ENCODE measurements at places on chromosomes 2 and 18.

DNA sequence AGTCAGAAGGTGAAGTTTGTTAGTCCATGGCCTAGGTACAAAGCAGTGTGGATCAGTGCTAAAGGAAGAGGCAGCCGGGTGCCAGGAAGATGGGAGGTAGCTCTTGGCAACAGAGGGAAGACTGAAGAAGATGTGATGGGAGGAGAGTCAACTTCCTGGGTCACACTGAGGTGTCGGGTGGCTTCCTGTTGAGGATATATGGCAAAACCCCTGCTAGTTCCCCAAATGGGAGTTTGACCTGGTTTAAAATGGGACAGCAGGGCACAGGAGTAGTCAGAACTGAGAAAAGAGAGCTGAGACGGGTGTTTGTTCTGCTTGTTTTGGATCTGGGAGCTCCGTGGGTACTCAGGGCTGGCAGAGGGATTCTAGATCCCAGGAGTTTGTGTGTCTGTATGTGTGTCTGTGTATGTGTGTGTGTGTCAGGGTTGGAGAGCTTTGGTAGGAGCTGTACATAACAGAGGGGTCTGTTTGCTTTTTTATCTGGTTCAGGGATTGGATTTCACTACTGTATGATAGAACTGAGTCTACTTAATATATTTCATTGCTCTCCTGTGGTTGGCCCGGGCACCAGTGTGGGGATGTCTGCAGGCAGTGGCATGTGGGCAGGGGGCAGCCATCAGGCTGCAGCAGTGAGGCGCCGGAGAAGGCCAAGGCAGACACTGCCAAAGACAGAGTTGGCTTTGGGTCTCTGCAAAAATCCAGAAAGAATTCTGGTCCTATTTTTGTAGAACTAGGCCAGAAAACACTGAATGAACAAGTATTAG lies 17.1 kb downstream of the MXD1 start:
- DNase-seq = no peak

- no peak for DNase-seq
Observed at GRCh38 chr2:226639550-226639949, 160.1 kb downstream of the IRS1 start.

DNA sequence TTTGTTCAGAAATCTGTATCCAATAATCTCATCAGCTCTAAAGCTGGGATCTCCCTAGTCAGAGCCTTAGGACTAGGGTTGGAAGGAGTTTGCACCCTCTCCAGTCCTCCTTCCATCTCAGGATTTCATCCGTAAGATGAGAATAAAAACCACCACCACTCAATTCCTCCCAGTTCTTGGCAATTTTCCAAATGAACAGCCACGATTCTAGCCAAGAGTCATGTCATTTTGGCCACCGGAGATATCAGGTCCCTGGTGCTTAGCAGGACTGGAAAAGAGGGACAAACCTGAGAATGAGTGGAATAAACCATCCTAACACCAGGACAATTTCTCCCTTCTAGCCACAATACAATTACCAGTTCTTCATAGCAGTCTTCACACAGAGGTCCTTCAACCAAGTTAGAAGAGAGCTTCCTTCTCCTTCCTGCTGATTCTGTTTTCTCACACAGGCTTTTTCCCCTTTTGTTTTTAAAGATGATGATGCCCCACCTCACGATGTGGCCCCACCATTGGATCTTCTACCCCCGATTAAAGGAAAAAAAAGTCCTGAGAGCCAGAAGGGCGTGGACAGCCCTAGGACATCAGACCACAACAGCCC lies 36.2 kb downstream of the KIAA2012 start:
- no peak for DNase-seq

GRCh38 chr2:72367530-72368225 lies 220.0 kb upstream of the CYP26B1 start:
- DNase-seq = no peak

DNA sequence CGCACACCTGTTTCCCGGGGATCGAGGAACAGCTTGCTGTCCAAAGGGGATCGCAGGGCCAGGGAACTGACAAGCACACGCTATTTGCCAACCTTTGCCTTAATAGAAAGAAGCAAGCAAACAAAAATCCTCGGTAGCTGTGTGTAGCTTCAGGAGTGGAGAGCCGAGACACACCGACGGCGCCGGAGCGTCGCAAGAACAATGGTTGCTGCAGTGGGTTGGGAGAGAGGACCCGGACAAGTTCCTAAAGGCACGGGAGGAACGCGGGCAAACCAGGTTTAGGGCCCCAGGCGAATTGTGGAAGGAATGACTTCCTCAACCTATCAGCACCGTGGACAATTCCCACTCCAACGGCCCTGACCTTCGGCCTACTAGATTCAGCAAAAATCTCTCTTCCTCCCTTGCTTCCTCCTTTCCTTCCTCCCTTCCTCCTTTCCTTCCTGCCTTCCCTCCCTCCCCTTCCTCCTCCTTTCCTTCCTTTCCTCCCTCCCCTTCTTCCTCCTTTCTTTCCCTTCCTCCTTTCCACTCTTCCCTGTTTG lies 4.9 kb upstream of the NEUROD1 start:
- peak; percentile 38 for DNase-seq

- DNase-seq = no peak
Observed at GRCh38 chr2:41879235-41879916, 168.4 kb upstream of the PKDCC start.

DNA sequence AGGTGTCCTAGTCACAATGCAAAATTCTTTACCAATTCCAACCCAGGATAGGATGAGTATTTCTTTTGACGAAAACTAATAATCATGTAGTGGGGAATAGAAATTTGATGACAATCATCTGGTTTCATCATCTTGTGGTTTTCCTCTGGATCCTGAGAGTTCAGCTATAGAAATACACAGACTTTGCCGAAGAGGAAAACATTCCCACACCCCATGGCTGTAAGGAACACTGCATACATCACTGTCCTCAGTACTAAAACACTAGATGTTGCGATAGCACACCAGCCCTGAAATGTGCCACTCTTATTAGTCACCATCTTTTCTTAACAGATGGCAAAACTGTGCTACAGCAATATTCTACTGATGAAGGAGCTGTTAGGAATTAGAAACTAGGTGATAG lies 29.4 kb downstream of the CERKL start:
- DNase-seq = no peak

DNA sequence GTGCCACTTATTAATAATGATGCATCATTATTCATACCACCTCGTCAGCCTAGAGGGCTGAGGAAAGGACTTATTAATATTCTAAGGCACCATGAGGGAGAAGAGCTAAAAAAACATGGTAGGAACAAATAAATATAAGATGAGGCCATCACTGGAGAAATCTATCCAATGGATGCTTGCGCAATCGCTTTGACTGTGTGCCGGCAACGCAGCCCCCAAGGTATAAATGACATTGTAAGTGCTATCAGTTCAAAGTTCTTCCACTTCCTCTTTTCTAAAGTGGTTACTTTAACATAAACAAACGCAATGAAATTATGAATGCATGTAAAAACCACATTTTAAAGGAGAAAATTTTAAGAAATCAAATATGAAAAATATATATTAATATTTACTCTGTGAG lies 164.6 kb downstream of the EIPR1 start:
- DNase-seq = no peak

DNA sequence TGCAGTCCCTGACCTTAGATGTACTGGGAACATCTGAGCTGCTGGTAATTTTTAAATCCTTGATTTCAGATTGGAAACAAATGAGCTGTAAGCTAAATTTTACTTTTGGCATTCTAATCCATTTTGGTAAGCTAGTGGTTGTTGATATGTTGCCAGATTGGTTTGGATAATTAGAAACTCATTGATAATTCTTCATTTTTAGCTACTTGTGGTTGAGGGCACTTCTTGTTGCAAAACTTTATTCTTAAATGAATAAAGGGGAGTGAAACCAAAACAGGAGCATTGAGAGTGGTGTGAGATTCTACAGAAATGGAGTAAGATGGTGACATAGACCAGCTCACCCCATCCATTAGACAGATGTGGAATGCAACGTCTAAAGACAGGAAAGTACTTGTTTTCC lies 64.5 kb downstream of the ITGB1BP1 start:
- no peak for DNase-seq

- DNase-seq = no peak
Observed at GRCh38 chr2:65326276-65326675, 98.6 kb downstream of the ACTR2 start.

- DNase-seq = peak; percentile 44
Observed at GRCh38 chr18:34977838-34978532, 63.2 kb upstream of the MAPRE2 start.

- no peak for DNase-seq
Observed at GRCh38 chr2:99811544-99811943, 321.7 kb upstream of the REV1 start.

- DNase-seq = no peak
Observed at GRCh38 chr2:190973726-190974628, 40.0 kb downstream of the STAT1 start.

GRCh38 chr2:95374921-95375471 lies 27.5 kb upstream of the FAHD2A start:
- no peak for DNase-seq

- no peak for DNase-seq
Observed at GRCh38 chr18:64444819-64445218, 295.9 kb upstream of the LINC00305 start.

- DNase-seq = no peak
Observed at GRCh38 chr2:168685600-168686451, 116.6 kb upstream of the NOSTRIN start.

GRCh38 chr2:236577481-236578410 lies 8.1 kb downstream of the ACKR3 start:
- DNase-seq = no peak

- no peak for DNase-seq
Observed at GRCh38 chr18:77851802-77852201, 602.2 kb downstream of the GALR1 start.

DNA sequence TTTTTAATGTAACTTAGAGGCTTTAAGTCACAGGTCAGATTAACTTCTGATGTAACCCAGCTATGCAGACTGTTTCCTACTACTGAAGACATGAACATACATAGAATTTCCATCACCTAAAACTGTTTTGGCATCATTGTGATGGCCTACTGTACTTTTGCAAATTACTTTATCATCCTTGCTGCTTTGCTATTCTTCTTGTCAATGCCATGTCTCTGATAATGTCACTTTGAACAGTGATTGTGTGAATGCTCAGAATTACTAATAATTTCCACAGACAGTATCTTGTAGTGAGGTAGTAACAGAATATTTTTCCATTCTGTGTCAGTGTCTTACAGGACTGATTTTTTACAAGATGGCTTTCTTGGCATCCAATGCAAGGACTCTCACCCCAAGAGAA lies 663.5 kb downstream of the DPP10 start:
- no peak for DNase-seq

DNA sequence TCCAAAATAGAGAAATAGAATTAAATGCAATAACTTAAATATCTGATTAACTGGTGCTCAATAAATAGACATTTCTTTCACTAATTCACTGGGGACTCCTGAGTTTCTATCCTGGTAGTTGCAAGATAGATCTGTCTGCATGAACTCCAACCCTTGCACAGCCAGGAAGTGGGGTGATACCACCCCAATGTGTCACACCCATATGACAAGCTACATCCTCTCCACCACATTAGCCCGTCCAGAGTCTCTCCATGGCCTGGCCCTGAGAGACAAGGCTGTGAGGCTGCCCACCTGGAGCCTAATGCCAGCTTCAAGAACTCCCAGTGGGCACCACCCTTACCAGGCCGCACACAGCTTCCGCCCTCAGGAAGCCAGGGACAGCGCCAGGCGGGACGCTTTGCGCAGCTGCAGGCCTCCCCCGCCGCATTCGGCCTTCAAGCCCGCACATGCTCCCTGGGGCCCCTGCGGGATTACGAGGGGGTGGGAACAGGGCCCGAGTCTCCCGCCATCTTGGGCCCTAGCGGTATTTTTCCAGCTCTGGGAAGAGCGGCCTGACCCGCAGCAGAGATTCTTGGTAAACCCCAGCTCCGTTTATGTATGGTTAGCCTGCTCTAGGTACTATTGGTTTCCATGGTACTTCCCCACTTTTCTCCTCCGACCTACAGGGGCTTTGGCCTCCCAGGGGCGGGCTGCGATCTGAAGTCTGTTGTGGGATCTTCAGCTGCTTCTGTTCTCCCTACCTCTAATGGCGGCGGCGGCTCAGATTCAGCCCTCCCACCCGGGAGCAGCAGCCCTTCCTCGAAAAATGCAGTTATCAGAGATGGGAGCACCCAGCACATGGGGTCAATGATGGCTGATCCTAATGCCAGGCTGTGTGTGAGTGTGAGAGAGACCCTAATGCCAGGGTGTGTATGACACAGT lies at the start of gene TDRD15:
Gene TDRD15, plus strand, starts transcription at position 496 of the 921 bp plus-strand sequence. CDS start 13,500 bp downstream, outside the sequence.
- DNase-seq = no peak

DNA sequence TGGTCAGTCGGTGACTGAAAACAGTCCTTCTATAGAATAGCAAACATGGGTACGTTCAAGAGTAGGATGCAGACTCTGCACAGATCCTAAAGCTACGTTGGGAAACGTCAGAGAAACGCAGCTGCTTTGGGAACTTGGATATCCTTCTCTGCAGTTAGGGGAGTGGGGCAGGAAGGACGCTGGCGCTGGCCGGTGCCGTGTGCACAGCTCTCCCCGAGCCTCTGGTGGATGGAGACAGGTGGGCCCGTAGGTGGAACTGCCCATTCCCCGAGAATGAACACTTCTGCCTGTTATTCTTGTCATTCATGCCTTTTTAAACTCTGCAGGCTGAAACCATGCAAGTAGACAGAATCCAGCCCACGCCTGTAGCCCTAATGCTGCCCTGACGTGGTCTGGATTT lies 91.7 kb upstream of the MBOAT2 start:
- DNase-seq = no peak

DNA sequence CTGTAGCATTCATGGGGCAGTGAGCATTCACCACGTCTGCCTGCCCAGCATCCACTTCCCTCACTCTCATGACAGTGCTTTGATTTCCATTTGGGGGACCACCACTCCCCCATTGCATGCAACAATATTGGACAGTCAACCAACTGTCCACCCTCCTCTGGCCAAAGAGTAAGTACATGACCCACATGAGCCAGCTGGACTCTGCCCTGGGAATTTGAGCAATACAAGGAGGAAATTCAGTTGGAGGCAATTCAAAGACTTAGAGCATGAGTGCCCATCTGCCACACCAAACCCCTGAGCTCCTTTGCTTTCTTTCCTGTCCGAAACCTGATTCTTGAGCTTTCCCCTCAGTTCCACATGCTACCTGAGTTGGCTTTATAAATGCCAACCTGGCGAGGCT lies 41.7 kb upstream of the PNO1 start:
- no peak for DNase-seq

- no peak for DNase-seq
Observed at GRCh38 chr2:100630473-100630977, 67.7 kb downstream of the PDCL3 start.

- no peak for DNase-seq
Observed at GRCh38 chr2:102386004-102386403, 30.4 kb downstream of the IL18R1 start.

DNA sequence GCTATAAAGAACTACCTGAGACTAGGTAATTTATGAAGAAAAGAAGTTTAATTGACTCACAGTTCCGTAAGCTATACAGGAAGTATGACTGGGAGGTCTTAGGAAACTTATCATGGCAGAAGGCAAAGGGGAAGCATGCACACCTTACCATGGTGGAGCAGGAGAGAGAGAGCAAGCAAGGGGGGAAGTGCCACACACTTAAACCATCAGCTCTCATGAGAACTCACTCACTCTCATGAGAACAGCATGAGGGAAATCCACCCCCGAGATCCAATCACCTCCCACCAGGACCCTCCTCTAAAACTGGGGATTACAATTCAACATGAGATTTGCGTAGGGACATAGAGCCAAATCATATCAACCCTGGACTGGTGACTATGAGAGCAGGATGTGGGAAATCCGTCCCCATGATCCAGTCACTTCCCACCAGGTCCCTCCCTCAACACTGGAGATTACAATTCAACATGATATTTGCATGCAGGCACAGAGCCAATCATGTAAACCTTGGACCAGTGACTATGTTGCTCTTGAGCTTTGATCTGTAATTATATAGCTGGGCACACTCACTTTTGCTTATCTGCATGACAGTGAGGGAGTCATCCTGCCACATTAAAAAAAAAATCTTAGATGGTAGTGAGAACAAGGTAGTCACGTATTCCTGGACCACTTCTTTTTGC lies 12.9 kb downstream of the ADAM23 start:
- no peak for DNase-seq
